ENCODE measurements at places on chromosomes 3 and 15.

DNA sequence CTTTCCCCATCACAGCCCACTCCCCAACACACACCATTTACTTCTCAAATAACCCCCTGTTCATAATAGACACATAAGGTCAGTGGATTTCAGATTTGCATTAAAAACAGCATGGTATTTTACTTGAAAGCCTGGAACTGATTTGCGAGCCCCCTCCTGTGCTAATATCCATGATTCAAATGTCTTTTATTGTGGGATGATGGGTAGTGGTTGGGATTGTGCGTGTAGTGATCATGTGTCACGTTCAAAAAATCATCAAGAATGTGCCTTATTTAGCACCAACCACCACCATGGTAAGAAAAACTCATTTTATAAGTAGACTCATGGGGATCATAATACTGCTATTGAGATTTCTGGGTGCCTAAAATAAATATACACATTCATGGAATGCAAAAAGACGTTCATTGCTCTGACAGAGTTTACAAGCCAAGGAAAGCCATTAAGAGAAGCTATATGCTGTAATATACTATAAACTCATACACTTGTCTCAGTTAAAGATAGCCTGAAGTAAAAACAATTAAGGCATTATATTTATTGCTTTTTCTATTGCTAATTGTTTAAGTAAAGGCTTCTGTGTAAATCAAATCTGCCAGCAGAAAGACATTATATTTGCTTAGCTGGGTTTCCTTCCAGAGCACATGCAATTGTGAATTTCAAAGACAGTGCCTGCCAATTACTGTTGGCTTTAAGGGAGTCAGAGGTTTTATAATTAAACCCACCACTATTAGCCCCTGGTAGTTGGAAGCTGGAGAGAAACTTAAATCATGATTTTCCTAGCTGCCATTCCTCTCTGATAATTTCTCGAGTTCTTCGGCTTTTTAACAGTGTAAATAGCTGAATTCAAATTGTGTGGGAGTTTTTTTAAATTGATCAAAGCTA lies 4.0 kb downstream of the TRAT1 start:
- no peak for DNase-seq

- DNase-seq: no peak
Observed at GRCh38 chr3:37324850-37325321, 150.5 kb upstream of the LRRFIP2 start.

DNA sequence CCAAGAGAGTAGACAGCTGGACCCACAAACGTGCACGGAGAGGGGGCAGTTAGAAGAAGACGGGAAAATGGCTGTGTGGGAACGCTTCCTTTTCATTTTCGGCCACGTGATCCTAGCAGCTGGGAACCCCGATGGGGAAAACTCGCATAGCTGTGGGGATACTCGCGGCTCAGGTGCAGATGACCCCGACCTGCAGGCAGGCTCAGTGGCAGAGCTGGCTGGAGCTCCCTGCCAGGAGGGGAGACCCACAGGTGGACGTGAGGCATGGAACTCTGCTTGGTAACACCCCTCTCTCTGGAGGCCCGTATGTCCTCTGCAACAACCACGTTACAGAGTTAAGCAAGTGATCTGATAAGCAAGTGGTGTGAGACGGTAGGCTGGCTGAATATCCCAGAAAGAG lies 84.6 kb upstream of the SNRPA1 start:
- no peak for DNase-seq

- no peak for DNase-seq
Observed at GRCh38 chr3:161770484-161771386, 274.1 kb downstream of the OTOL1 start.

DNA sequence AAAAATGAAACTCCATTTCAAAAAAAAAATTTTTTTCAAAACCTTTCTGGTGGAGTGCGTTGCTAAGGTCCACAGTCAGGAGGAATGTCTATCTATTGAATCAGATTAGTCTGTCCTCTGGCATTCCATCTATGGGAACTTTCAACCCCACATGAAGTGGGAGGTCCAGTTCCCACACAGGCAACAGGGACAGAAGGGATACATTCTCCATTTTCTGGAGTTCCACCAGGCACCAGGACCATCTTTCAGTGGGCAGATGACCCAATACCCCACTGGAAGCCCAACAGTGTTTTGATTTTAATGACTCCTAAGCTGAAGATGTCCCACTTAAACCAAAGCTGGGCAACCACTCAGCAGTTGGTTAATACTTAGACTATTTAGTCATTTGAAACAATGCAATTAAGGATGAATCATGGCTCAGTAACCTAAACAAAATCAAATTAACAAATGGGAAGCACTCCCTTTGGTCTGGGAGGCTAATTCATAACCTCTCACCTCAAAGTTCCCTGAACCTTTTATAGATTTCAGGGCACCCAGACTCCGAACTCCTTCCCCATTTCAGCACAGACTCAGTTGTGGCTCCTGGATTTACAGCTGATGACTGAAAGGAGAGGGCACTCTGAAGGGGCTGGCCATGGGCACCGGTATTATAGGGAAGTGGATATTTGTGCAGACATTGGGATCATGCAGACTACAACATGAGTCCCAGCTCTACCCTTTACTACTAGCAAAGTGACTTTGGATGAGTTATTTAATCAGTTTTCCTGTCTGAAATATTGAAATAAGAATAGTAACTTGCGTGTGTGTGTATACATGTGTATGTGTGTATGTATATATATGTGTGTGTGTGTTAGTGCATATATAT lies 264.3 kb upstream of the LRTM1 start:
- no peak for DNase-seq

DNA sequence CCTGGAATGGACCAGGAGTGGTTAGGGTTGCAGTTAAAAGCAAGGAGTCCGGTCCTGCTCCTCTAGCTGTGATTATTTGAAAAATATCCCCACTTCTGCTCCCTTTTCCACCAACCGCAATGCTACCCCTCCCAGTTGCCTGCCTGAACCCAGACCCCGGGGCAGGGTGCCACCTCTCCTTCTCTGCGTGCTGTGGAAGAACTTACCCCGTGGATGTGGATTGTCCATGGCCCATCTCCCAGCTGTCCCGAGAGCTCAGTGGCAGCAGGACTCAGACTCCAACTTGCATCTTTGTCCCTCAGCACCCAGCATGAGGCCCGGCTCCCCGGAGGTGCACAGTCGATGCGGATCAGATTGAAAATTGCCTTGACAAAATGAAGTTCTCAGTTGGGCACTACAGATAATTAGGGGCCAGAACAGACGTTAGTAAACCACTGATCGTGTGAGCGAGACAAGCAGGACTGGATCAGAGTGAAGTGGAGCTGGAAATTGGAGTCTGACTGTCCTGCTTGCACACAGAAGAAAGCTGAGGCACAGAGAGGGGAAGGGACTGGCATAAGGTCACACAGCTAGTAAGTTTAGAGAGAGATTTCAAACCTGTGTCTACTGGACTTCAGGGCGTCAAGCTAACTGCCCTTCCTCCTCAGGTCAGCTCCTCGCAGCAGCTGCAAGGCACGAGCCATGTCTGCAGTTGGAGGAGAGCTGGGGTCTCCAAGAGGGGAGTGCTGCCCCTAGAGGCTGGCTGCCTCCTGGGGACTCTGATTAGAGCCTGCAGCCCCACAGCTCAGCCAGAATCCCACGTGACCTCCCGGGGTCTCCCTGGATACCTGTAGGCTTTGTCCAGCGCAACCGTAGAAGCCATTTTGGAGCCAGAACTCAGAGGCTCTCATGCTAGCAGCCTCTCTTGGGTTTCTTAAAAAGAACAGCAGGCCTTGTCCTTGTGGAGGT lies 14.7 kb downstream of the SLC6A1 start:
- DNase-seq: no peak

DNA sequence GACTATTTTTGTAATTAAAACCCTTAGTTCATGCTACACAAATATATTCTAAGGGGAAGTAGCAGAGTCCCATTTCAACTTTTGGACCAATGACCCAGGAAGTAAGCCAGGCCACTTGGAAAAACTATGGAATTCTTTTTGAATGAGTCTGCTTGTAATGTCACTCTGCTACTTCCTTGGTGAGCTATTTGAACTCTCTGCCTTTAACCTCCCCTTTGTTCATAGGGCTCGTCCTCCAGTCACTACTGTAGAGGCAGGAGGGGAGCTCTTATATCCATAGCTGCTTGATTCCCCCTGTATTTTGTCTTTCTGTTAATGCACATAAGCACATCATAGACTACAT lies 119.6 kb downstream of the UACA start:
- DNase-seq: no peak

DNA sequence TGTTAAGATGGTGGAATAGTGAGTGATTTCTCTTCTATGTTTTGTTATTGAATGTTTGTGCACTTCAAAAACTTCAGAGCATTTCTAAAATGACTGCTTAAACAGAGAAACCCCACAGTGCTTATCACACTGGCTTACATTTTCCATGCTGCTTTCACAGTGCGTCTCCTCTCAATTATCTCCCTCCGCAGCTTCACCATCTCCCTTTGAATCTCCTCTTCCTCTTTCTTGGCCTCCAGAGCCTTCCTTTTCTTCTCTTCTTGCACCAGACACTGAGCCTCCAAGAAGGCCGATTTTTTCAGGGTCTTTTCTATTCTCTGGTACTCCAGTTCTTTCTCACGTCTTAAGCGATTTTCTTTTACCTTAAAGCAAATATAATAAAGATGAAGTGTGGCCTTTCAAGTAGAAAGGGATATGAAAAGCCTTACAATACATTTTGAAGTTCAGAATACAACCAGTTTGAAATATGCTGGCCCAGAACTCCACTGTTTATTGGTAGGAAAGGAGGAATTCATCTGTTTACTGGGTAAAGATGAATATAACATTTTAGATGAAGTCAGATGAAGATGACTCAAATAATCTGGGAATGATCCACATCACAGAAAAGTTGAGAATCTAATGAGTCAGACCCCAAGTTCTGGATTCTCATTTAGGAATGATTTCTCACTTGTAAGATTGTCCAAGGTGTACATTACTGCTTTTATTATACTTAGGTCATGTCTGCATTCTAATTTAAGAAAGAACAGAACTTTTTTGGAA lies 21.4 kb downstream of the CCDC191 start:
- no peak for DNase-seq

DNA sequence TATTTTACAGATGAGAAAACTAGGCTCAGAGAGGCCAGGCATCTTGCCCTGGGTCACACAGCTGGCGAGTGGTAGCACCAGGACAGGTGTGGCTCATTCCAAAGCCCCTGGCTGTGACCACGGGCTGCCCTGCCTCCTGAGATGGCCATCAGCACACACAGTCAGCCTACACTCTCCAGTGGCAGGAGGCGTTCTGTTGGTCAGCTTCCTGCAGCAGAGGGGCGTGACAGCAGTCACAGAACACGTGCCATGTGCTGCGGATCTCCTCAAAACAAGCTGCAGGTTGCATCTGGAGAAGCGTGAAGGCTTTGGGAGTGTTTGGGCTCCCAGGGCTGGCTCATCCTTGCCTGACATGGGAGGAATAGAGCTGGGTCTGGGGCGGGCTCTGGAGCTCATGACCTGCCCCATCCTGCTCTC lies 43.5 kb upstream of the MAGEF1 start:
- DNase-seq: no peak

DNA sequence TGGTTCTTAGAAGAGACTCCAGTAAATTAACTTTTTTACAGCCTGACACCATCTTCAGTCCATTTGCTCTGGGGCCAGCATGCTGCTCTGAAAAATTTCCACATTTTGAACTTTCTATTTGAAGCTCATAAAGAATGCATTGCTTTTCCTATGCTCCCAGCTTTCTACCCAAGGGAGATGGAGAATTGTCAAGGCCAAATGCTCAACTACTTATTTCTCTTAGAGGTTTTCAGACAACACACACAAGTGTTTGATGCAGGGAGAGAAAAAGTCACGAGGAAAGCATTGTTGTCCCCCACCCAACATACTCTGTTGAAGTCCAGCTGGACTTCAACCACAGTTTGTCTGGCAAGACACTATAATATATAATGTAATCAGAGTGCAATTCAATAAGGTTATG lies 100.3 kb upstream of the CADPS start:
- no peak for DNase-seq

GRCh38 chr15:50219820-50220219 lies 37.8 kb downstream of the SLC27A2 start:
- no peak for DNase-seq

- no peak for DNase-seq
Observed at GRCh38 chr3:150419959-150420358, 11.9 kb downstream of the TSC22D2 start.

DNA sequence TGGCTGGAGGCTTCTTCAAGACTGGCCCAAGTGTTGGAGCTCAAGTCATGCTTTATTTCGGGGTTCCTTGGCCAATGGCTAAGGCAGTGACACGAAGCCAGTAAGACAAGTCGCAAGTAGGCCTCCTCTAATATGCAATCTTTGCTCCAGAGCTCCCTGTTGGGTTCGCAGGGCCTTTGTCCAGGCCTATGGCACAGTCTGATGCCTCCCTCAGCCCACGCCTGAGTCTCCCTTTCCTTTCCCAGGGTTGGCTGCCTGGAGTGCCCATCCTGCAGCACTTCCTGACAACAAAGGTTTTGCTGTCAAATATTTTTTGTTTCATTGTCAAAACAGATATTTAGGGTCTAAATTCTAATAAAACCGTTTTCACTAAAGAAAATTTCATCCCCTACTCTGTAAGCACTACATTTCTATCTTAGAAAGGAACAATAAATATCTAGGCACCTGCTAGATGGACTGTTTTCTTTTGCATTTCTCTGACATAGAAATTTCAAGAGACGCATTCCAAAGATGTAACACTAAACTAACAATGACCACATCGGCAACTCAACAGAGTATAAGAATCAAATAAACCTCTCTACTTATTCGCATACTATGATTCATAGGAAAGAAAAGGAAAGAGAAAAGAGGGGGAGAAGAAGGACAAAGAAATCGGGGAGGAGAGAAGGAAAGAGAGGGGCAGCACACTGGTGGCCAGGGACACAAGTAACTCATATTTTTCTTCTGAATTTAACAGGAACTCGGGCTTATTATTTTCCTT lies 393.1 kb upstream of the ATP11B start:
- no peak for DNase-seq

DNA sequence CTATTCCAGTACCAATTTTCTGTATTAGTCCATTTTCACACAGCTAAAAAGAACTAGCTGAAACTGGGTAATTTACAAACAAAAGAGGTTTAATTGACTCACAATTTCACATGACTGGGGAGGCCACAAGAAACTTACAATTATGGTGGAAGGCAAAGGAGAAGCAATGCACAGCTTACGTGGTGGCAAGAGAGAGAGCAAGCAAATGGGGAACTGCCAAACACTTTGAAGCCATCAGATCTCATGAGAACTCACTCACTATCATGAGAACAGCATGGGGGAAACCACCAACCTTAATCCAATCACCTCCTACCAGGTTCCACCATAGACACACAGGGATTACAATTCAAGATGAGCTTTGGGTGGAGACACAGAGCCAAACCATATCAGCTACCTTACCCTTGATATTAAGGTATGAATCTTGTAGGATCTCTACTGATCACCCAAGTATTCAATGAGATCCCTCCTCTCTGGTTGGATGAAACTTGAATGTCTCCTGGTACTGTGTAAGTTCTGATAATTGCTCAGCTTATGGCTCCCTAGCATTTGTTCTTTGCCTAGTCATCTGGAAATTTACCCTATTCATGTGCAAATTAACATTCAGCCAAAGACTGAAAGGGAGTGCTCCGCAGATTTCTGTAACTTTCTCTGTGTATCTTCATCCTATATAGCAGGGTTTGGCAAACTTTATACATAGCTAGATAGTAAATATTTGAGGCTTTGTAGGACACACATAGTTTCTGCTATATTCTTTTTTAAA lies 38.9 kb downstream of the MYL3 start:
- DNase-seq: no peak

Measured in T-cell (primary cell).